Dermis blood vessel endothelial cell (primary cell): ENCODE measurements at places on chromosomes 7 and 10.

- no peak for DNase-seq
Measured at GRCh38 chr10:83961620-83962019, 177.7 kb upstream of the GHITM start.

- DNase-seq, result peak; percentile 59
Measured at GRCh38 chr7:155356323-155357105, 58.8 kb downstream of the INSIG1 start.

GRCh38 chr10:102540023-102540422 lies 36.3 kb downstream of the SUFU start:
- peak; percentile 49 for DNase-seq

GRCh38 chr10:86599729-86600128 lies 54.6 kb upstream of the OPN4 start:
- no peak for DNase-seq

DNA sequence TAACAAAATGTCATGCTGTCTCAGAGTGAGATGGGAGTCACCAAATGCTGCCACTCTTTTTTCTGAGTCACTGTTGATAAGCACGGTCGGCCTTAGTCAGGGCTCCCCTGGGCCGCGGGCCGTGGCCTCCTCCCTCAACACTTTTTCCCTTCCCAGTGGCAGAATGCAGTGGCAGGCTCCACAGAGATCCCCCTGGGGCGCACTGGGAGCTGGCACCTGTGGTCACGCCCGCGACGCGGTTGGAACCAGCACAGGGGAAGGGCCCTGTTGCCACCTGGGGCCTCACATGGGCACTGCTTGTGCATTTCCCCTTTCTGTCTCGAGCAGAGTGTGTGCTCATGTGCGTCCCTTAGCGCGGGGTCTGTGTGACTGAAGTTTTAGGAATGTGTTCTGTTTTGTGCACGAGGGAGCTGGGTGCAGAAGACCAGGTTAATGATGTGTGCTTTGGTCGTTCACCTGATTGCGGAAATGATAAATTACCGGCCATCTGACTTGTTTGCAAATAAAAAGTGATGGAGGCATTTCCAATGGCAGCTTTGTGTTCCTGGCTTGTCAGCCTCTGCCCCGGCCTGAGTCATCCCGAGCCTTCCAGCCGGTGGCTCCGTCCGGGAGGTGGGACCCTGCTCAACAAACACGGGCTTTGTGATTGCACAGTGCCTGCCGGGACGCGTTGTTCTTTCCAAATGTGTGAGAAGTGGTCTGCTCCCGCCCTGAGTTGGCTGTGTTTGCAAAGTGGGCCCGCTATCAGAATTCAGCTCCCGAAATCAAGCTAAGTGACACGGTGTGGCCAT lies 100.7 kb downstream of the NKX6-2 start:
- peak; percentile 45 for DNase-seq

DNA sequence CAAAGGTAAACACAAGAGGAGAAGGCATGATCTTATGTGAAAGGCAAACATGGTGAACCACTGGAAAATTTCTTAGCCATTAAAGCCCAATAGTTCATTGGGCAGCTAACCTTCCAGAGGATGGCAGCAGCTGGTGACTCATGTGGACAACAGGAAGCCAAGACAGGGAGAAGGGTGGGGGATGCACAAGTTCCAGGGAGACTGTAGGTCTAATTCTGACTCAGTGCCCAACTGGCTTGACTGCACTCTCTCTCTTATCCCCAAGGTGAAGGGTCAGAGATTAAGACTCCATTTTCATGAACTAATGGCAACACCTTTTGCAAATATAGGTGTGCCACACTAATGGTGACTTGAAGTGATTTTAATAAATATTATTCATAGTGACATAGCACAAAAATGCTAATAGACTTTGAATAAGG lies 47.9 kb upstream of the SLC35B4 start:
- DNase-seq, result peak; percentile 39

DNA sequence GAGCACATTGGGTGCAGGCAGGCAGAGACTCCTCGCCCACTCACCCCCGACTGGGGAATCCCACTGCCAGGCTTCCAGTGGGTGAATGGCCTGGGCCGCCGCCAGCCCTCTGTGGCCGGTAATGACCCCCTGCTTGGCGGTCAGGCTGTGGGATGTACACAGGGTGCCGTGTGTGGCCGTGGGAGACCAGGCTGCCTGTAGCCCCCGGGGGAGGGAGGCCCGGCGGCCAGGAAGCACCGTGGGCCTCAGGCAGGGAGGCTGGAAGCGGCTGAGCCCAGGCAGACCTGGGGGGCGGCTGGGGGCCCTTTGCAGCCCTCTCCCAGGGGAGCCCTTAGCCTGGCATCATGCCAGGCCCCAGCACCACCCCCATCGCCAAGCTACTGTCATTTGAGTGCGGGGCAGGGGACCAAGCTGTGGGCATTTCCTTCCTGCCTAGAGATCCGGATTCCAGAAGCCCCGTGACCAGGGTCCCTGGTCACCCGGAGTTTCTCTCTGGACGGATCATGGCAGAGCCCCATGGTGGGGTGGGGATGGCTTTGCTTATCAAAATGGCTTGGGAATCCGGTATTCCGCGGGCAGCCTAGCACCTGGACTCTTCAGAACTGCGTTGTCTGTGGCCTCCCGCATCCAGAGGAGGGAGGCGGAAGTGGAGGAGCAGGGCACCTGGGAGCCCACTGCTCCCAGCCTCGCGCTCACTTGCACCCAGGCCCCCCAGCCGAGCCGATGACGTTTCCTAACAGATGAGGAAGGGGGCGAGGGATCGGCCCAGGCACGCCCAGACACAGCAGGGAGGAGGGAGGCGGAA lies 1.1 kb downstream of the TTYH3 start:
- peak; percentile 69 for DNase-seq

DNA sequence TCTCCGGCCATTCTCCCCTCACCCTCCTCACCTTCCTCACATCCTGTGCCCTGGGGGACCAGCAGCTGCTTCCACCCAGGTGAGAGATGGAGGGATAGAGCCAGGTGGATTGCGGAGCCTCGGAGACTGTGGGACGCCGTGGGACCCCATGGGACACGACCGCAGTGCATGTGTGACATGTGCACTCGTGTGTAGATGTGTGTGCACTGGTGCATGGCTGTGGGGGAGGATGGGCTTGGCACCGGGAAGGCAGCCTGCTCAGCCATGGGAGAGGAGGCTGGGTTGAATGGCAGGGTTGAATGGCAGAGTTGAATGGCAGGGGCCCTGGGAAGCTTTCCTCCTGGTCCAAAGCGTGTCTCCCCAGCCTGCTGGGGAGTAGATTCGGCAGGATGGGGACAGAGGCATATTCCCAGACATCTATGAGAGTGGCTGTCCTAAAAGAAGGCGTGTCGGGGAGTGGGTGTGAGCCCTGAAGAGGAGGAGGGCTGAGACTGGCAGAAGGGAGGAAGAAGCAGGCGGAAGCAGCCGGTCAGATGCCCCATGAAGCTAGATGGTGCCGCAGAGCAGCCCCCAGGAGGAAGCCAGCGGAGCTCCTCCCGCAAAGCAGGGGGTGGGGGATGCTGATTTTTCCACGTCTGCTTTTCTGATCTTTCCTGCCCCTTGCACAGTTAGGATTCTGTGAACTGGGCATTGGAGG lies 815 bp downstream of the GIMAP8 start:
- peak; percentile 54 for DNase-seq

DNA sequence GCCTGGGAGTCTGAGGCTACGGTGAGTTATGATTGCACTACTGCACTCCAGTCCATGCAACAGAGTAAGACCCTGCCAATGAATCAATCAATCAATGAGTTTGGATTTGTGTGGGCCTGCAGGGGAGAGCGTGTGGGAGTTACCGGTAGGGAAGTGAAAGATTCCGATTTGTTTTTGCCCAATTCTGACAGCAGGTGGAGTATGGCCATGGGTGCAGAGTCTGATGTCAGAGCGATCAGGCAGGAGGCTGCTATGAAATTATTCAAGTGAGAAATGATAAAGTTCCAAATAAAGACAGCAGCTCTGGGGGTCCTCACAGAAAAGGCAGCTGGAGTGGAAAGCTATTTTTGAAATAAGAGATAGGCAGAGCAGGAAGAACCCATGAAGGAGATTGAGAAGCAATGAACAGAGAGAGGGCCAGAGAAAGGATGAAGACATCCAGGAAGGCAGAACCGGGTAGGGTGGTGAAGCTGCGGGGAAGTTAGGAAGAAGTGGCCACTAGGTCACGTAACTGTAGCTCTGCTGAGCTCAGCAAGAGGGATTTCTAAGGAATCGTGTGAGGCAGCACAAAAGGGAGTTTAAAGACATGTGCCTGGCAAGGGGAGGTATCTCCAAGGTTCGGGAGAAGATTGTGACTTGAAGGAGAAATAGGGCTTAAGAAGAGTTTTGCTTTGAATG lies 93.7 kb upstream of the NMT2 start:
- DNase-seq, result peak; percentile 64

- DNase-seq, result peak; percentile 61
Measured at GRCh38 chr7:16739863-16740622, 13.5 kb upstream of the TSPAN13 start.

DNA sequence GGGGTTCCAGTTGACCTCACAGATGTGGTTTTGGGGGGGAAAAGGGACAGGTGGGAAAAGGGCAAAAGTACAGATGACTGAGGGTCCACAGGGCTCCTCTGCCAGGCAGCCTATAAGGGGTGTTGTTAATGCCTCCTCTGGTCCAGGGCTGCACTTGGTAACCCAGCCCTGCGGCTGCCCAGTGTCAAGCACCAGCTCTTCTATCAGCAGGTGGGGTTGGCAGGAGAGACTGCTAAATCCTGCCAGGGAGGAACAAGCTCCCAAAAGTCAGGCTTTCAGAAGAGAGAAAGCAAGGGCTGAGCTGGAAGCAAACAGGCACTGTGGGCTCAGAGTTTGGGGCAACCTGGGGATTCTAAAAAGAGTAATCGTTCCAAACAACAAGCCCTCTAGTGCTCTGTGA lies 39.1 kb downstream of the LRRC20 start:
- DNase-seq, result no peak

DNA sequence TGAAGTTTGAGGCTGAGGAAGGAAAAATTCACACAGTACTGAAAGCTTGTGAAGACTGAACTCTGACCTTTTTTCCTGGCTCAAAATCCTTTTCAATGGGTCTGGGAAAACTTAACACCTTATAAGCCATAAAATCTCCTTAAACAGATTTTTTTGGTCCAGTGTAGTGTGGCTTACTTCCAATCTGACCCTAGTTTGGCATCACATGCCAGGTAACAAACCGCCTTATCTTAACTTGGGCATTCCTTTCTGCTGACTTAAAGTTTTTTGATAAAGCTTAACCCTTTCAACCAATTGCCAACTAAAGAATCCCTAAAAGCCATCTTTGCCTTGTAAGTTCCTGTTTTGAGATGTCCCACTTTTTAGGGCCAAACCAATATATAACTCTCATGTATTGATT lies 13.2 kb upstream of the ITPRID1 start:
- no peak for DNase-seq

GRCh38 chr10:34333513-34333912 lies 481.6 kb downstream of the PARD3 start:
- no peak for DNase-seq

DNA sequence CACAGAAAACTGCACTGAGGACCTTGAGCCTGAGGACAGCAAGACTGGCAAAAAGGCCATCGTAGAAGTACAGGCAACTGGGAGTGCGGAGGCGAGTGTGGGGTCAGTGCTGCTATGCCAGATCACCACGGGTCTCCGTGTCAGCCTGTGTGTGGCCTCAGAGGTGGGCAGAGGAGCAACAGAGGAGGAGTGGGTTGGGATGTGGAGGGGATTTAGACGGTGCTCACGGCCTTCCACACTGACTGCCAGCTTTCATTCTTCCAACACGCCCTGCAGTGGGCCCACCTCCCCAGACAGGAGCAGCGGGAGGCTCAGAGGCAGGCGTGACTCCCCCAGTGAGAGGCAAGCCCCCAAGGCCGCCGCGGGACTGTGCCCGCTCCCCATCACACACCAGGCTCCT lies 17.0 kb upstream of the ZMIZ1 start:
- DNase-seq, result no peak

DNA sequence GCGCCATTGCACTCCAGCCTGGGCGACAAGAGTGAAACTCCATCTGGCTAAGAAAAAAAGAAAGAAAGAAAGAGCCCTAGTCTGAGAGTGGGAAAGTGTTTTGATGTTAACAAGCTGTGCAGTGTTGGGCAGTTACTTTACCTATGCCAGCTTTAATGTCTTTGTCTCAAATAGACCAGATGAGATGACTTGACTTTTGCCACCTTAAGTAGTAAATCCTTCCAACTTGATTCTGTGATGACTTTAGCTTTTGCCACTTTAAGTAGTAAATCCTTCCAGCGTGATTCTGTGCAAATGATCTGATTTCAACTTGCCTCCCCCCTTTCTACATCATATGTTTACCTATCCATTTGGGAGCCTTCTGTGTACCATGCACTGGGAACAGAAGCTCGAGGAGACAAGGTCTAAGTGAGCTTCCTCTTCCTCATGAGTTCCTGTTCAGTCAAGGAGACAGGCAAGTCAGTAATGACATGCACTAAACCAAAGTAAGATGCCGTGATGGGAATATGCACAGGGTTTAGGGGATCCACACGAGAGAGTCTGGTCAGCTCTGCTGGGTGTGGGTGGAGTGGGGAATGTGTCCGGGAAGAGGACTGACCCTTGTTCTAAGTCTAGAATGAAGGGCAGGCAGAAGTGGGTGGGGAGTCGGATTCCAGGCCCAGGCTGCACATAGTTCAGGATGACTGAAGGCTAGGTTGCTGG lies 17.2 kb downstream of the INPP5F start:
- no peak for DNase-seq

GRCh38 chr10:111275091-111275490 lies 198.3 kb downstream of the ADRA2A start:
- no peak for DNase-seq

DNA sequence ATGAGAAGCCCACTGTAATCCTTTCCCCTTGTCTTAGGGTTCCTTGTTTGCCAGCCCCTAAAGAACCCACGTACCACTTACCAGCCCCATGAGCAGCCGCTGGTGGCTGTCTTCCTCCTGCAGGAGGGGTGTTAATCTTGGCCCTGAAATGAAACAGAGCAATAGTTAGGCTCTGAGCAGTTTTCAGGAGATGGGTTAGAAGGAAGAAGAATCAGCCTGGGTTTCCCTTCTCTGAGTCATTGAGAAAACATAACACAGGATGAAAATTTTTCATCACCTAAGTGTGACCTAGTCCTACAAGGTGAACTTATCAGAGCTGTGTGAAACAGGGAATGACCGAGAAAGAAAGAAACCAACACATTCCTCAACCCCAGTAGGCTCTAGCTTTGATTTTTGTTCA lies 90.0 kb downstream of the GSAP start:
- DNase-seq, result peak; percentile 36

GRCh38 chr10:78531088-78531487 lies 497.4 kb downstream of the RPS24 start:
- DNase-seq, result no peak

DNA sequence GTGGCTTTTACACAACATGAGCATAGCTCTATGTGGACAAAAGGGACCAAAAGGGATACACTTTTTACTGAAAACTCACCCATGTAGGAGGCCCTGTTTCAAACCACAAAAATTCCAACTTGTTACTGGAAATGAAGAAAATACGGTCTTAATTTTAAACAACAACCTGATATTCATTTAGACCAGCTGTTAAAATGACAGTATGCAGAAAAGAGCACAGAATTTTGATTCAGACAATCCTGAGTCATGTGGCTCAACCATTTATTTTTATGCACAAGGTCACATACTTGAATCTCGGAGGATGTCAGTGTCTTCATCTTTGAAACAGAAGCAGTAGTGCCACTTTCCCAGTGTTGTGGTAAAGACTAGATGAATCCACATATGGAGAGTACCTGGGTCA lies 426.5 kb upstream of the NFE2L3 start:
- no peak for DNase-seq
